ENCODE measurements at places on chromosomes 1 and 21.

- no peak for DNase-seq
Observed at GRCh38 chr1:223052931-223053330, 90.1 kb downstream of the TLR5 start.

- no peak for DNase-seq
Observed at GRCh38 chr1:10074059-10074851, 41.5 kb downstream of the UBE4B start.

- DNase-seq: no peak
Observed at GRCh38 chr1:227343206-227343605, 24.9 kb upstream of the CDC42BPA start.

- DNase-seq: no peak
Observed at GRCh38 chr1:154404511-154404931, 622 bp upstream of the IL6R start.

DNA sequence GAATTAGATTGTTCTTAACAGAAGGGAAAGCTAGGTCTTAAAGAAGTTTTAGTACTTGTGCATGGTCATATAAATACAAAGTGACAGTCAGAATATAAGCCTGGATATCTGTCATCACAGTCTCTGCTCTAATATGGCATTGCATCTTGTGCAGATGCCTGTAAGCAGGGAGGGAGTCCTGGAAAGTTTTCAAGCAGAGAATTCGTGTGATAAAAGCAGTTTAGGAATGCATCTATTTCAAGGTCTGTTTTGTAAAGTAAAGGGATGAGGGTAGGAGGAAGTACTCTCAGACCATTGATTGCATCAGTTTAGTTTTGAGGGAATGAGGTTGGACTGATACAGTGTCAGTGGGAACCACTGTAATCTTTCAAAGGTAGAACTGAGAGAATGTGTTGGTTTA is 30.6 kb downstream of the IARS2 start:
- DNase-seq: no peak

DNA sequence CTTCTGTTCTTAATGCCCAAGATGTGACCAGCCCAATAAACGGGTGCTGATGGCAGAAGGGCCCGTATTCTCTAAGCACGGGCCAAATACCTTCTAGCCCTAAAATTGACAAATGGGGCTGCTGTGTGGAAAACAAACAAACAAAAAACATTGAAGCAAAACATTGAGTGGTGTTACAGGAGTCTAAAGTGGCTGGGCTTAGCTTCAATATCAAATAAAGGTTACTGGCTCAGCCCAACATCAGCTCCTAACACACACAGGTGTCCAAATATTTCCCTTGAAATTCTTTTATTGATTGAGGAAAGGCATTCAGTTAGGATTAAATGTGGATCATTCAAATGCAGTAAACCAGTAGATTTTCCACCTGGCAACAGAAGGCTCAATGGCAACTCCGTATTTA is 13.3 kb upstream of the TTF2 start:
- DNase-seq: no peak

DNA sequence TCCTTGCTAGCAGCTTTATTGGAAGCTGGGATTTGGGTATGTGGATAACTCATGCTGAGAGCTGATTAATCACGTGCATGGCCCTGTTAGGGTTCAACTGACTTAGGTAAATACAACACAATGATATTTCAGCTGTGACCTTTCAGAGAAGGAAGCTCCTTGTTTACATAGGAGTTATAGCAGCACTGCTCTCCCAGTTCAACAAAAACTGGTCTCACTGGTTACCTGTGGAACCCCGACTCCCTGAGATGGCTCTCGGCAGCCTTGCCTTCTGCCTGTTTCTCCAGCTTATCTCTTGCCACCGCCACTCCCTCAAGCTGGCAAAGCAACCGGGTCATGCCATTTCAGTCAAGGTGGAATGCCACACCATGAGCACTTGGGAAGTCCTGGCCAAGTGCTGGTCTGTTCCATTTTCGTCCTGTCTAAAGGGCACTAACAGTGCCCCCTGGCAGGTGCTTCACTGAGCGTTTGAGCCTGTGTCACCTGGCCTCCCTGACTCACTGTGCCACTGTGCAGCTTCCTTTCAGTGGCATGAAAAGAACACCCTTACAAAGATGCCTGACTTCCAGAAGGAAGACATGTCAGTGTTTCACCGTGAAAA is 31.6 kb downstream of the DOP1B start:
- no peak for DNase-seq

DNA sequence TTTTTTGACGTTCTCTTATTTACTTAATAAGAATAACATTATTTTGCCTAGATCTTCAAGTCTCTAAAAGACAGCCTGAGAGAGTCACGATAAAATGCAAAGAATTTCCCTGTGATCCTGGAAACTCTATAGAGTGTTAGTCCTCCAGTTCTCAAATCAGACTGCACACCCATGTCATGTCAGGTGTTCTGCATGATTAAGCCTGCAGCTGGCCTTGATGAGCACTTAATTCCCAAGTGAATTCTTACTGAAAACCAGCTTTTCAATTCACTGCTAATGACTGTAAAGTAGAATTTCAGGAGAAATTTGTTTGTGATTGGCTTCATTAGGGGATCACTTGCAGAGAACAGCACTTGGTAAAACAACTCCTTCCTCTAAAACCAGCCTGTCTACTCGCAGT is 41.9 kb downstream of the CHML start:
- no peak for DNase-seq

DNA sequence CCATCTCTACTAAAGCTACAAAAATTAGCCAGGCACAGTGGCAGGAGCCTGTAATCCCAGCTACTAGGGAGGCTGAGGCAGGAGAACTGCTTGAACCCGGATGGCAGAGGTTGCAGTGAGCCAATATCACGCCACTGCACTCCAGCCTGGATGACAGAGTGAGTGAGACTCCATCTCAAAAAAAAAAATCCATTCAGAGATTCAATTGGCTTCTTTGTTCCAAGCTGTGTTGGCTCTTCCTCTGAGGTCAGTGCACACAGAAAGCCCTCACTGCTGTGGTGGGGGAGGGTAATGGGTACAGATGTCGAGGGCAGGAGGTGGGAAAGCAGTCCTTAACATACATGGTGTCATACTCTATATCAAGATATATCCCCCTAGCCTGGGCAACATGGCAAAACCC is 14.7 kb downstream of the TIE1 start:
- no peak for DNase-seq

DNA sequence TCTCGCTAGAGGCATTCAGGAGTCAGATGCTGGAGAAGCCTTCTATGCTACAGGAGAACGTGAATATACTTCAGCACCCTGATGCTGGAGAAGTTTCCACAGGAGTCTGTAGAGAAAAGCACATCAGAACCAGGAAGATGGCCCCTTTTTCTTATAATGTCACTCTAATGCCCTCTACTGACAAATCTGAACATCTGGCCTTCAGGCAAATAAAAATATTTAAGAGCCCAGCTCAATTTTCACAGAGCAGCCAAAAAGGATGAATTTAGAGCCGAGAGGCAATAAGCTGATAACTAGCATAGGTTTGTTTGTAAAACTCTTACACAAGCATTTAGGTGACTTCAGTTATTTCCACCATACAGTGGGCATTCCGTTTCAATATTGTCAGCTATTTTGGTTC is 3.8 kb upstream of the RRP15 start:
- DNase-seq: no peak

DNA sequence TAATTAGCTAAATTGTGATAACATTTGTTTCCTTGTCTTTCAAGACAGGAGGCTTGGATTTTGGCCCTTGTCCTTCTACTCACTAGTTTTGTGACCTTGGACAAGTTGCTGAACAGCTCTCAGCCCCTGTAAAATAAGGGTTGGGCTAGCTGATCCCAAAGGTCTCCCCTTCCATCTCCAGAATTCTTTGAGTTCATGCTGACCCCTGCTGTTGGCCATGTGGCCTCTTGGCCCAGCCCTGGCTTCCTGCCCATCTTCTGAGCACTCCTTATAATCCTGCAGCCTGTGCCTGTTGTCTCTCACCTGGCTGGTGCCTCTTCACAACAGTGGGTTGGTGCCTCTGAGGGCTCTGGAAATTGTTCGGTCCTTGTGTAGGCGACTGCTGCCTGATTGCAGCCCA is 10.1 kb downstream of the PTGFRN start:
- DNase-seq: no peak

DNA sequence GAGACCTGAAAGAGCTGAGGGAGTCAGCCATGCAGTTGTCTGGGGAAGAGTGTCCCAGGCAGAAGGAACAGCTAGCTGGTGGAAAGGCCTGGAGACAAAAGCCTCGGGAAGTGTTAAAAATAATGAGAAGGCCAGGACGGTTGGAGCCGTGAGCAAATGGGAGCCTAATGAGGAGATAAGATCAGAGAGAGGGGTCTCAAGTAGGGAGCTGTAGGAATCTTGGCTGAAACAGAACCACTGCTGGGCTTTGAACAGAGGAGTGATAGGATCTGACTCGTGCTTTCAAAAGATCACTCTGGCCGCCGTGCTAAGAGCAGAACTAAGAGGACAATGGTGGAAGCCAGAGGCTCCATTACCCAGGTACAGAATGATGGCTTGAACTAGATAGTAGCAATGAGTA is 1.9 kb upstream of the FOXJ3 start:
- DNase-seq: no peak

GRCh38 chr1:92399076-92399475 is 87.6 kb downstream of the GFI1 start:
- no peak for DNase-seq
